ENCODE measurements at places on chromosomes 4 and X.

DNA sequence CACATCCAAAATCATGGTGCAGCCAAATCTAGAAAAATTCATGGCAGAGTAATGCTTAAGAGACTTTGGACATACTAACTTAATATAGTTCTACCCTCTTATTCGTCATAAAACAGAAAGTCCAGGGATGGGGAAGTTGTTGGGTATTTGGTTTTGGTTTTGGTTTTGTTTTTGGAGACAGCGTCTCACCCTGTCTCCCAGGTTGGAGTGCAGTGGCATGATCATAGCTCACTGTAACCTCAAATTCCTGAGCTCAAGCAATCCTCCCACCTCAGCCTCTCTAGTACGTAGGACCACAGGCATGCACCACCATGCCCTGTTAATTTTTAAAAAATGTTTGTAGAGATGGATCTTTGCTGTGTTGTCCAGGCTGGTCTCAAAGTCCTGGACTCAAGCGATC lies 271.8 kb upstream of the TENM3 start:
- no peak for DNase-seq

DNA sequence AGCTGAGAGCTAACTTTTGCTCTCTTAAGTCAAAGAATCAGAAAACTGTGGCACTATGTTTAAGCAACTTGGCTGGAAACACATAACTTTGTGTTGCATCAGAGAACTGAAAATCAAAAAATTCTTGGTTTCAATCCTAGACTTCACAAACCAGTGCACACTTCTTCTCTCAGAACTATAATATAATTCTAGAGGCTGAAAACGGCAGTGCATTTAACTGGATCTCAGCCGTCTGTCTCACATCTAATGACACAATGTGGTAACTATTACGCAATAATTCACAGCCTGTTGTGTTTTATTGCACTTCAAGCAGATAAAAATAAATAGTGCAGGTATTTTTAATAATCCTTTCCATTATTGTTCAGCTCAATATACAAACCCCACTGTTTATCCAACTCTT lies 260.6 kb upstream of the DIAPH2 start:
- DNase-seq: no peak

DNA sequence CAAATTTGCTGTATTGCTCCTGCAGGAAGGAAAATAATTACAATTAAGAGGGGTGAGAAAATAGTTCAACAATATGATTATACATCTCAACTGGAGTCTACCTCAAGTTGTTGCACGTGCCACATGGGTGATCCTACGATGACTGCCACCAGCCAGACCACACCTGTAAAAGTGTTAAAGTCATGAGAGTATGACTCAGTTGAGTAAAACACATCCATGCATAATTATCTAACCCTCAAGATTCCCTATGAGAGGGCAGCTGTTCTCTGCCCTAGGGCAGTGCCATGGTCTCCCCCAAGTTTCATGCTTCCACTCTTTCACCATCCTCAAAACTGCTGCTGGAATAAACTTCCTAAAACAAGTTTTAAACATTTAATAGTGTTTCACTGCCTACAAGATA lies 44.1 kb downstream of the QRFPR start:
- no peak for DNase-seq

GRCh38 chr4:100906973-100907372 lies 389.2 kb upstream of the EMCN start:
- no peak for DNase-seq

DNA sequence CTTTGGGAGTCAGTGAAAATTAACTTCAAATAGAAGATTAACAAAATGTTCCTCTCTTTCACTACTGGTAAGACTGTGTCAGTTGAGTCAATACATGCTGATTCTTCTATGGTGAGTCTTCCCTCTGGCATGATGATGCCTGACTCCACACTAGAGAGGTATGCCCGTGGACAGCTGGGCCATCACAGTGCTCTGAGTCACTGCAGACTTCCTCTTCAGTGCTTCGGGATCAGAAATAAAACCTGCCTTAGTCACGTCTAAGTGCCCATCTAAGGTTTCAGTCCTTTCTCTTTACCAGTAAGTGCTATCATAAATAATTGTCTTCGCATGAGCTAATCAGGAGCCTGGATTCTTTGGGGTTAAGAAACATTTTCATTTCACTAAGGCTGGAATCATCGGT lies 1.6 kb upstream of the ASB5 start:
- DNase-seq: no peak

DNA sequence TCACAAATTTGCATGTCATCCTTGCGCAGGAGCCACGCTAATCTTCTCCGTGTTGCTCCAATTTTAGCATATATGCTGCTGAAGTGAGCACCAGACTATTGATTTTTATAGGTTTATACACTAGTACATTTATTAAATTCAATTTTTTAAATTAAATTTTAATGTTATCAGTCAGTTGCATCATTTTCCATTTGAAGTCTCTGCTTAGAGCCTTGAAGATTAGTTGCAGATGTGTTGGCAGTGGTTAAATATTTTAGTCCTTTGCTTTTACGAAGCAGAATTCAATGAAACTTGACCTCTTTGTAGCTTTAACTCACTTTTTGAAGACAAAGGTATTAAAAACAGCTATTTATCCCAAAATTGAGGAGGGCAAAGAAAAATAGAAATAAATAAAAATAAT lies 16.5 kb downstream of the TRAPPC11 start:
- no peak for DNase-seq

DNA sequence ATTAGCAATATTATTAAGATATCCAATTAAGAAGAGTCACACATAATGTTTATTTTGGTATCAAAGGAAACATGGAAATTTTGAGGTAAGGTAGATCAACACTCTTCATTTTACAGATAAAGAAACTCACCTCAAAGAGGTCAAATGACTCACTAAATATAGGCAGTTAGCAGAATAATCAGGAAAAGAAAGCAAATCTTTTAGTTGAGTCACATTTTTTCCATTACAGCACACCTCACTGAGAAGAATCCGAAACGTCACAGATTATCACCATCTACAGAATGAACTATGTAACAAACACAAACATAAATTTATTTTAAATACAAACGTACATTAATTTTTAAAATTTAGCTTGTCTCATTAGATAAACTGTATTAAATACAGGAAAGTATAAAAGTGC lies 70.1 kb downstream of the TMEM47 start:
- DNase-seq: no peak

DNA sequence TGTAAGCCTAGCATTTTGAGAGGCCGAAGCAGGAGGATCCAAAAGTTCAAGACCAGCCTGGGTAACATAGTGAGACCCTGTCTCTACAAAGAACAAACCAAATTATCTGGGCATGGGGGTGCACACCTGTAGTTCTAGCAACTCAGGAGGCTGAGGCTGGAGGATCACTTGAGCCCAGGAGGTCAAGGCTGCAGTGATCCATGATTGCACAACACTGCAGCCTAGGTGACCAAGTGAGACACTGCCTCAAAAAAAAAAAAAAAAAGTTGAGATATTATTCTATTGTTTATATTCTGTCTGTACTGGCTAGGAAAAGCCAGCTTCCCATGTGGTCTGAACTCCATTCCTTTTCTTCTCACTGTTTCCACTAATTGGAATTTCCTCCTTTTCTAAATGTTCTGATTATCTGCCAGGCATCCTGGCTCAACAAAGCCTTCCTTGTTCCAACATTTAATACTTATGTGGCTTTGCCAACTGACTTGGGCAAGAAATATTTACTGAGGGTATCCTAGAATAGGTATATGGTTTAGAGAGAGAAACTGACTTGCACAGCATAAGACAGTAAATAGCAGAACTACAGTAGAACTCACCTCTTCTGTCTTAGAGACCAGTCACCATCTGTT lies 175.2 kb upstream of the ADAMTS3 start:
- DNase-seq: no peak

- no peak for DNase-seq
Observed at GRCh38 chr4:48899432-48899749, 7.2 kb downstream of the OCIAD2 start.

DNA sequence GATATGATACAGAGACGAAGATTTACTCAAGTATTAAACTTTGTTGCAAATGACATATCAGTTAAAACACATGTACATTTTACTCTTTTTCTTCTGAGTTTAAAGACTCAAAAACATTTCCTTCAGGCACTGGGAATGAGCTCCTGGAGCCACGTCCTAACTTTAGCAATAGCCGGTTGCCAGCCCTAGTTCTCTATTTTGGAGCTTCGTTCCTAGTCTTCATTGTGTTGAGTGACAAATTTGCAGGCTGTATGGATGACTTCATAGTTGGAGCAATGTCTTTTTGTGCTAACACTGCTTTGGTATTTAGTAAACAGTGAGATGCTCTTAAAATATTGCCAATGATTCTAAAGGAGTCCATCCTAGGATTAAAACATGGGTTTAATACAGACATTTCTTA lies 190.9 kb downstream of the FAT4 start:
- DNase-seq: no peak

GRCh38 chrX:50495616-50496015 lies 25.0 kb upstream of the DGKK start:
- no peak for DNase-seq

GRCh38 chr4:5052726-5053425 lies 1.6 kb downstream of the STK32B start:
- no peak for DNase-seq

- DNase-seq: no peak
Observed at GRCh38 chr4:15894393-15894792, 44.1 kb downstream of the FGFBP1 start.

DNA sequence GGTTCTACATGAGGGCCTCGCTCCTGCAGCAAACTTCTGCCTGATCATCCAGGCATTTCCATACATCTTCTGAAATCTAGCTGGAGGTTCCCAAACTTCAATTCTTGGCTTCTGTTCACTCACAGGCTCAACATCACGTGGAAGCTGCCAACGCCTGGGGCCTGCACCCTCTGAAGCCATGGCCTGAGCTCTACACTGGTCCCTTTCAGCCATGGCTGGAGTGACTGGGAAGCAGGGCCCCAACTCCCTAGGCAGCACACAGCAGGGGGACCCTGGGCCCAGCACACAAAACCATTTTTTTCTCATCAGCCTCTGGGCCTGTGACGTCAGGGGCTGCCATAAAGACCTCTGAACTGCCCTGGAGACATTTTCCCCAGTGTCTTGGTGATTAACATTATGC lies 542.7 kb downstream of the TLL1 start:
- DNase-seq: no peak

- no peak for DNase-seq
Observed at GRCh38 chr4:80266253-80266901, at the start of gene FGF5. FGF5 (plus strand) TSS chr4:80266664; CDS start chr4:80266825, 161 bp downstream.

GRCh38 chr4:150231107-150231770 lies 153.0 kb downstream of the DCLK2 start:
- DNase-seq: no peak

DNA sequence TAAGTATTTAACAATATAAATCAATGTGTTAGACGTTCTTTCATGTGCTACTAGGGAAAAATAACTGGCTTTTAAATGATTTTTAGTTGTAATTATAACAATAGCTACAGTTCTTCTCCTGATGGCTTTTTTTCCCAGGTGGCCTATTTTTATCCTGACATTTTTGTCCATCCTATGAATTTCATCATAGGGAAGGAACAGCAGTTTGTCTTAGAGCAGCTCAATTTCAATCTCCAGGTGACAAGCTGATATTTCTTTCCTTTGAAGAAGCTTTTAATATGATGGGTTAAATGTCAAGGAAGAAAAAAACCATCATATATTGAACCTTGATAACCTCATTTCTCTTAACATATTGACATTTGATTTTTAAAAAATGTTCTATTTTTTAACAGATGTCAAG lies 163.0 kb upstream of the AGA start:
- no peak for DNase-seq

GRCh38 chrX:37817579-37817978 lies 29.8 kb downstream of the DYNLT3 start:
- DNase-seq: no peak

- no peak for DNase-seq
Observed at GRCh38 chrX:144715337-144715736, 532.0 kb upstream of the SPANXN1 start.

- DNase-seq: no peak
Observed at GRCh38 chr4:100889401-100889800, 371.6 kb upstream of the EMCN start.

GRCh38 chr4:77671051-77671450 lies 65.4 kb downstream of the CXCL13 start:
- DNase-seq: no peak

DNA sequence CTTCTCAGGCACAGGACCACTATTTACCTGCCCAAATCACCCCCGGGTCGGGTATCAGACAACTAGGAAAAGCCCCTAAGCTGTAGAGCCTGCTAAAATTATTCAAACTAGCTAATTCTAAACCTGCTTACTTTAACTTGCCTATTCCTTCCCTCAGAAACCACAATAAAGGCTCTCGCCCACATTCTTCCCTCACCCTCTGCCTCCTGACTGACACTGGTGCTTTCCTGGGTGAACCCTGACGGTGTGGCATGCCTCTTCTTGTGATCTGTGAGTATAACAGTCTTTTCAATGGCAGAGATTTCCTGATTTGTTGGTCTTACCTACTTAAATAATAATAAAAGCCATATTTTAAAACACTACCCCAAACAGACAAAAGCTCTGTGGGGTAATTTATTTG lies 242.1 kb upstream of the ZCCHC13 start:
- no peak for DNase-seq

DNA sequence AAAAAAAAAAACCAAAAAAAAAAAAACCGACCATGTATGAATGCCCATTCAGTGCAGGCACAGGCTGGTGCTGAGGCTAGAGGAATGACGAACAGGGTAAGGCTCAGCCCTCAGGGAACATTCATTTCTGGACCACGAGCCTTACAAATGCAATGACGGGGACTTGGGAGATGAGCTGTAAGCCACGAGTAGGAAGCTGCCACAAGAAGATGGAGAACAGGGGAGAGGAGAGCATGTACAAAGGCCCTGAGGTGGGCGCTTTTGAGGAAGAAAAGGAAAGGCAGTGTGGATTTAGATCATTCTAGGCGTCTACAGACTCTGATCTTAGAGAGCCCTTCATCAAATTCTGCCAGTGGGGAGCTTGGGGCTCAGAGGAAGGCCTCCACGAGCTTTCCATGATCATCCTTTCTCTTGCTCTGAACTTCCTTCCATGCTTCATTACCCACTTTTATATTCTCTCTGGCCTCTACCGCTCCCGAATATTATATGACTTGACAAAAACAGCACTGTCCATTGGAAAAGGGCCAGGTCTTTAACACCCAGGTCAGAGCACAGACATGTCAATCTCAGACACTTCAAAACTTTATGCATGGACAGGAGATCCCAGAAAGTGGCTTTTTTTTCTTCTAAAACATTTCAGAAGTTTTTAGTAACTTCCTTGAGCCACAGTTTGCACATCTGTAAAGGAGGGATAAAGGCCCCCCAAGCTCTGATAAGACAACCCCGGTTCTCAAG lies 3.3 kb upstream of the ZNF518B start:
- no peak for DNase-seq

DNA sequence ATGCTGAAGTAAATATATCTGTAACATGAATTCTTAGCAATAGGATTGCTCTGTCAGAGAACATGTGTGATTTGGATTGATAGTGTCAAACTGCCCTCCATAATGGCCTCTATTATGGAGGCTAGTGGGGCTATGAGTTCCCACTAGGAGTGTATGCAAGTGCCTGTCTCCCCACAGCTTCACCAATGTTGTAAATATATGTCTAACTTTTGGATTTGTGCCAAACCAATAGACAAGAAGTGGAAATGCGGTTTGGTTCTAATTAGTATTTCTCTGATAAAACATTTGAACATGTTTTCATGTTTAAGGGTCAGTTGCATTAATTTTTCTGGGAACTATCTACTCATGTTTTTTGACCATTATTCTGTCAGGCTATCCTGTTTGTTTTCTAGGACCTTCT lies 28.1 kb downstream of the GPAT3 start:
- DNase-seq: no peak

- DNase-seq: no peak
Observed at GRCh38 chr4:170090352-170091052, 746 bp upstream of the AADAT start.

All from activated effector memory CD4-positive, alpha-beta T cell treated with Interleukin-2 at 50 U/mL for 16 hours (primary cell).